ENCODE measurements at places on chromosomes 2 and 18.

GRCh38 chr2:68258851-68259250 lies 6.5 kb upstream of the PPP3R1 start:
- no peak for DNase-seq

- DNase-seq, result no peak
Measured at GRCh38 chr2:49028101-49028500, 126.2 kb downstream of the FSHR start.

DNA sequence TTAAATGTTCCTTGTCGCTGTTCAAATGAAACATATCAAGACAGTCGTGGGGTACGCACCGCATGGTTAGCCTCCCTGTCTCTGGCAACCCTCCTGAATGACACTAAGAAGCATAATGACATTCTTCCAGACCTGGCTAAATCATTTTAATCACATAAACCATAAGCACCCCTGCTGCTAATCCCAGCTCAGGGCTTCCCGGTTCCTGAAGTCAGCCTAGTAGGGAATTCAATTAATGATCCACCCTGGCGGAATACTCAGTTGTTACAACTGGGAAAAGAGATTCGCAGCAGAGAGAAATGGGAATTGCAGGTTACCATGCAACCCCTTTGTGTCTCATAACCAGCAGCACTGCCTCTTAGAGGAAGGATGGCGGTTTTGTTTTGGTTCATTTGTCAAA lies 200.8 kb upstream of the AGAP1 start:
- DNase-seq, result no peak

DNA sequence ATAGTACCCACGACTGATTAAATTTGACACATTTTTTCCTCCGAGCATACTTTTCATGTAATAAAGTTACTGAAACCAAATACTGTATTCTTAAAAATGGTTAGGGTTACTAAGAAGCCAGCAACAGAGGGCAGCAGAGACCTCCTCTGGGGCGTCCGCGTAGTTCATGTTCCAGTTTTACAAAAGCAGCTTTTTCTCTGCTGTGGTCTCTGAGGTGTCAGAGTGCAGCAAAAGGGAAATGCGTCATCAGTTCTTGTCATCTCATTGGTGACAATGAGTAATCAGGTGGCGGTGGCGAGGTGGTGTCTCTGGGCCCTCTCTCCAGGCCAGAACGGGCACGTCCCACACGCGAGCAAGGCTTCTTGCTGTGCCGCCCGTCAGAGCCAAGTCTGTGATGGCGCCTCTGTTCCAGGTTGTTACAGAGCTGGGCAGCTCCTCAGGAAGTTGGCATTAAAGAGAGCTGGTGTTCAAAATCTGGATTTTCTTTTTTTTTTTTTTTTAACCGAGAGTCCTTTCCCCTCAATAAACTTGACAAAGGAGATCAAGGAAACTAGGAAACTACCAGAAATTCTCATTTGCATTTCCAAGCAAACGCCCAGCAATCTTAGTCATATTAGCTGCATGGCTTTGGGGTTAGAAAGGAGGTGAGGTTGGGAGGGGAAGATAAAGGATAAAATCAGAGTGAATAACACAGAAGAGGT lies 98.6 kb upstream of the BZW1 start:
- peak; percentile 92 for DNase-seq

- no peak for DNase-seq
Measured at GRCh38 chr2:63052411-63053080, 1.9 kb downstream of the OTX1 start.

DNA sequence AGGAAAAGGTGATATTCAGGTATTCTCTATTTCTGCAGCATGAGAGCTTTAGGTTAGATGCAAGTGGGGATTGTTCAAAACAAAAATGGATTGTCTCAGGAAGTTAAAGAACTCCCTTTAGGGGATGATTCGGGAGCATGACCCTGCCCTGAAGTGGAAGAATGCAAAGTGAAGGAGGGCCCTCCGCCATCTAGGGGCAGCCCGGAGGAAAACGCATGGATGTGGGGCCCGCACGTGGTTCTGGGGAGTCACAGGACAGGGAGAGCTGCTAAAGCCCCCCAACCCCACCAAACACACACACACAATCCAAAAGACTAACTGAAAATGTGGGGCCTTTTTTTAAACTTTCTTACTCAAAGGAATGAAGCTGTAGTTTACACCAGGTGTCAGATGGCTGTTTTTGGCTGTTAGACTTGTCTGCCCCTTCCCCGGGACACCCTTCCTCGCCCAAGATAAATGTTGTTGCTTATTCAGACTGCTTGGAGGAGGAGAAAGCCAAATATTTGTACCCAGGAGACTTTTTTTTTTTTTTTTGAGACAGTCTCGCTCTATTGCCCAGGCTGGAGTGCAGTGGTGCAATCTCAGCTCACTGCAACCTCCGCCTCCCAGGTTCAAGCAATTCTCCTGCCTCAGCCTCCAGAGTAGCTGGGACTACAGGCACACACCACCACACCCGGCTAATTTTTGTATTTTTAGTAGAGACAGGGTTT lies 78.8 kb downstream of the HNRNPLL start:
- DNase-seq, result no peak

- no peak for DNase-seq
Measured at GRCh38 chr2:105782123-105782522, 37.4 kb downstream of the NCK2 start.

DNA sequence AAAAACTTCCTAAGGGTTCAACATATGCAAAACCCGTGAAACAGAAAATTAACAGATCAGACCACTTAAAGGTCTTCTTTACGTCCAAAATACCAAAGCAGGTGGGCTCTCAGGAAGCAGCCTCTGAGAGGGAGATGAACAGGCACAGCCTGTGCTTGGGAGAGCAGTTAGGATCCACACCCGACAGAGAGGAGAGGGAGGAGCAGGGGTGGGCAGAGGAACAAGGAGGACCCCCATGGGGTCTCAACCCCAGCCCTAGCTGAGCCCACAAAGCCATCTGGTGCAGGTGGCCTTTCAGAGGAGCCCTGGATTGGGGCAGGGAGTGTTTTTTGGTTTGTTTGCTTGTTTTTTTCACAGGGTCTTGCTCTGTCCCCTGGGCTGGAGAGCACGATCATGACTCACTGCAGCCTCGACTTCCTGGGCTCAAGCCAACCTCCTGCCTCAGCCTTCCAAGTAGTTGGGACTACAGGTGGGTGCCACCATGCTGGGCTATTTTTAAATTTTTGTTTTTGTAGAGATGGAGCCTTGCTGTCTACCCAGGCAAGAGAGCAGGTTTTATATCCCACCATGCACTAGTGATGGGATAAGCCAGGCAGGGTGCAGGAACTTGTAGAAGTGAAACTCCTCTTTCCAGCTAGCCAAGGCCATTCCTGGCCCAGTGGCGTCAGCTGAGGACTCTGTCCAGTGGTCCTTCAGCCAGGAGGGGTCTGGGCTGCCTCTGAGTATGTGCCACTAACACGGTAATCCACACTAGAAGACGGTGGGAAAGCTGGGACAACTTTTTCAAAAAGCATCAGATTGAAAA lies 154.1 kb upstream of the HDAC4 start:
- no peak for DNase-seq

GRCh38 chr2:65383541-65384488 lies 48.6 kb downstream of the SPRED2 start:
- no peak for DNase-seq

DNA sequence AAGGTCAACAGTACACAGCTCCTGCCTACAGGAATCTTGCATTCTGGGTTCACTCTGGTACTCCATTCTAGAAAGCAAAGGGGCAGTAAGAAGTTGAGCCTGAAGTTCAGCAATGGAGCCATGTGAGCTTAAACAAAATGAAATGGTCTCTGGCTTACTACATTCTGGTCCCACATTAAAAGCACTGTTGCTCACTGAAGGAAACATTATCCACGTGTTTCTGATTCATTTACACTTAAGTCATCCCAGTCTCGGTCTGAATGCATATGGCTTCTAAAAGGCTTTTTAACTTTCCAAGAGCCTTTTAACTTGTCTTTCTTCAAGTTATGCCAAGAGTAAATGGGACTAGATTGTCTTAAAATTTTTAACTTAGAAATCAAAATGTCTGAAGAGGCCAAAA lies 177.8 kb downstream of the LNPK start:
- DNase-seq, result no peak

GRCh38 chr18:3008541-3008940 lies 4.4 kb downstream of the LPIN2 start:
- no peak for DNase-seq

DNA sequence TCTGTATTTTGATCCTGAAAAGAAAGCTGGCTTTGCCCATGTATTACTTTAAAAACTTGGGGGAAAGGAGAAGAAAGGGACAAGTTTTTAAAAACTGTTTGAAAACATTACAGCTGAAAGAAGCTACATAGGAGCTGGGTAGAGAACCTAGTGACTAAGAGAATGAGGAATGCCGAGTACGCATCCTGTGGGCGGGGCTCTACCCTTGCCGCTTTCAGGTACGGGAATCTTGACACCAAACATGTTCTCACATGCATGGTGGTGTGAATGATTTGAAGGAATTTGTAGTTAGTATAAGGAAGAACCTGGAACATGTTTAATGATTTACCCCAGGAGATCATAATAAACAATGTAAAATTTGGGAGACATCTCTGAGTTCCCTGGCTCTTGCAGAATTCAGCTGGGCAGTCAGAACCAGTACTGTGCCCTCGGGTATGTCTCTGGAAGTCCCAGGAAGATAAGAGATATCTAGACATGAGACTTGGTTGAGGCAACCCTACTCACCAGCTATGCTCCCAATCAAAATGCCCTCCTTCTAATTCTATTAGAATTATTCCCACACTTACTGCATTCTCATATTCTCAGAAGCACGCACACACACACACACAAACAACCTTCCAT lies 16.5 kb upstream of the TGFA start:
- DNase-seq, result no peak

DNA sequence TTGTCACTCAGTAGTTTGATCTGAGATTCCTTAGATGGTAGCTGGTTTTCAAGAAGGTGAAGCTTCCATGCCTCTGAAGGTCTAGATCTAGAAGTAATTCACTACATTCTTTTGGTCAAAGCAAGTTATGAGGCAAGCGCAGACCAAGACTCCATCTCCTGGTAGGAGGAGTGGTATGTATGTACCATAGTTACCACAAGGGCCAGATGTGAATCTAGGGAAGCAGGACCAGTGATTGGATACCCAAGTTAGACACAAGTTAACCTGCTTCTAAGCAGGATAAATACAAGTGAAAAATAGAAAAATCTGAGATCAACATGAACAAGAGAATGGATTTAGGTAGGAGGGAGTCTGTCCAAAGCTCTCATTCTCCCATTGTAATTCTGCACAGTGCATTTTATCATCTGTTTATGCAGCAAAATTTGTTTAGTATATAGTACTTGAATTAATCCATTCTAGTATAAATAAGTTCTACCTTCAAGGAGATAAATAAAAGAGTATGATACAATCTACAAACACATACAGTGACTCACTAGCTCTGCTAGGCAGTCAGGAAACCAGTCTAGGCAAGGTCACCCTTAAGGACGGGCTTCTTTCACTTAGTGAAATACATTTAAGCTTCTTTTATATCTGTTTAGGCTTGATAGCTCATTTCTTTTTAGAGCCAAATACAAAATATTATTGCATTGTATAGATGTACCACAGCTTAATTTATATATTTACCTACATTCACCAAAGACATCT lies 14.2 kb upstream of the DOCK10 start:
- DNase-seq, result peak; percentile 48

DNA sequence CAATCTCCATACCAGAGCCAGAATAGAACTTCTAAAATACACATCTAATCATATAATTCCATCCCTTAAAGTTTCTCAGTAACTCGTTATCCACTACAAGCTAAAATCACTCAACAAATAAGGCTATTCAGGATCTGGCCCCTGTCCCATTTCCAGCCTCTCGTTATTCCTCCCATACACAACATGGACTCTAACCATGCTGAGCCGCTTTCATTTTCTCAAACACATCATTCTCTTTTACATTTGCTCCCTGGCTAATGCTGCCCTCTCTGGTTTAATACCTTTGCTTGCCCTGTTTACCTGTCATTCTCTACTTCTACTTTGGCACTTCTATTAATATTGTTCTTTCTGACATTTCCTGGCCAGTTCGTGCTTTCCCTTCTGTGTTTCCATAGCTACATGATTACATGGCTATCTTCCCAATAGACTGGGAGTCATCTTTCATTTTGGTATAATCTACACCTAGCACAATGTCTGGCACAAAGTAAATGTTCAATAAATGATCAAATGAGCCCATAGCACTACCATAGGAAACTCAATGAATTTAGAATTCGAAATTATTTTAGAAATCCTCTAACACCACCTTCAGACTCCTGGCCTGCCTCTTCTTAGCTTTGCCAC lies 163.6 kb upstream of the VRK2 start:
- no peak for DNase-seq

DNA sequence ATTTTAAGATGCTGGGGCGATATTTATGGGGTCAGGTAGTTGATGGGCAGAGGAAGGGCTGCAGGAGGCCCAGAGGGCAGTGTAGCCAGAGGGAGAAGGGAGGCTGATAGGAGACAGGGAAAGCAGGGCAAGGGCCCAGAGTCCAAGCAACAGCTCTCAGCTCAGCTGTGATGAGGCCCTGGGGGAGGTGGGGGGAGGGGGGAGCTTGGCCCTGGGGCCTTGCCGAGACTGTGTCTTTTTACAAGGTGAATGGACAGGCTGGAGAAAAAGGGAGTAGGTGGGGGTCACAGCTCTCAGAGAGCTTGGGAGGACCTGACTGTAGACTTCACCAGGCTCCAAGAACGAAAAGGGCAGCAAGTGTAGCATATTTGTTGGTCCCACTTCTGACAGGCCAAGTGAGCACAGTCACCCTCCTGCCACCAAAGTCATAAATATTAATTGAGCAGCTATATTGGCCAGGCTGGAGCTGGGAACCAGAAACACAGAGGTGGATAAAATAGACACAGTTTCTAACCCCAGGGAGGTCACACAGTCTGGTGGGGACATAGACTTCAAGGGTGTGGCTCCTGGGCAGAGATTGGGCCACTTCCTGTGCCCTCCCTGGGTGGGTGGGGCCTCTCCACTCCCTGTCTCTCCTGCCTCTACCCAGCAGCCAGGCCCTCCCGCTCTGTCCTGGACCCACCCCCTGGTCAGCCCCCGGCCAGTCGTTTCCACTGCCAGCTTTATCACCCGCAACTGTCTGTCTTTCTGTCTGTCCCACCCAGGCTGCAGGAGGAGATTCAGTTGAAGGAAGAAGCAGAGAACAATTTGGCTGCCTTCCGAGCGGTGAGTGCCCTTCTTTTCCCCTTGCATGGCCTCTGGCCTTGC lies 1.4 kb downstream of the DES start:
- no peak for DNase-seq

- DNase-seq, result no peak
Measured at GRCh38 chr18:7467708-7468466, 99.2 kb upstream of the PTPRM start.

DNA sequence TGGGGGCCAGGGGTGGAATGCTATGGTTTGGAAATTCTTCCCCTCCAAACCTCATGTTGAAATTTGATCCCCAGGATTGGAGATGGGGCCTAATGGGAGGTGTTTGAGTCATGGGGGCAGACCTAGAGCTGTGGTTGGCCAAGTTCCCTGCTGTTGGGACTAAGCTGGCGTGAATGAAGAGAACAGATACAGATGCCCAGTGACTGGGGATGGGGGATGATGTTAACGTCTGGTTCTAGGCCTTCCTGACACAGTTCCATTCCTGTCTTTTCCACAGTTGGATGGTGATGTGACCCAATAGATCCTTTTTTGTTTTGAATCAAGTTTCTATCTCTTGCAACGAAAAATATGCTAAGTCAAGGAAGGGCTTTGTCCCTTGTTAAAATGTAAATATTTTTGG lies 23.7 kb downstream of the KLHL23 start:
- no peak for DNase-seq

Measured in CD4-positive, alpha-beta T cell treated with Interleukin-17A for 4 hours (primary cell).